Activated naive CD4-positive, alpha-beta T cell treated with anti-CD3 and anti-CD28 coated beads, Interleukin-2, amount 10 ng/mL, durations not matched to agents 7 days and 5 days (primary cell): ENCODE measurements at places on chromosomes 2 and 18.
A peak's percentile ranks its signal among the peaks of the same experiment; 100 is the strongest.

DNA sequence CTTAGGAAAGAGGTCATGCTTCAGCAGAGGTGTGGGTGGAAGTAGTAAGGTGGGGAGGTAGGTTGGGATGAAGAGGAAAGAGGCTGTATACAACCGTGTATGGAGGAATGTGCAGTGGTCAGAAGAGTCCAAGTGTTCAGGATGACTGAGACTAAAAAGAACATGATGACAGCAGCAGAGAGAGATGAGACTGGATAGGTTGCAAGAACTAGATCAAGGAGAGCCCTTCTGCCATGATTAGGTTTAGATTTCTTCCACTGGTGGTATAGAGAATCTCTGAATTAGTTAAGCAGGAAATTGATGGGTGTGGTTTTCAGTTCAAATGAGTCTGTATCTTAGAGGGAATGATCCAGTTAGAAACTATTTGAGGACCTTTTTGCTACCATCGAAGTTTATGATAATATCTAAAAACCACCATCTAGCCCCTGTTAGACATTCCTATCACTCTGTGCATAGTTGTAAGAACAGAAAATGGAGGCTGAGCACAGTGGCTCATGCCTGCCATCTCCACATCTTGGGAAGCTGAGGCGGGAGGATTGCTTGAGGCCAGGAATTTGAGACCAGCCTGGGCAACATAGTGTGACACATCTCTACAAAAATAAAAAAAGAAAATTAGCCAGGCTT, 221.0 kb downstream of the LTBP1 start:
- DNase-seq = no peak

DNA sequence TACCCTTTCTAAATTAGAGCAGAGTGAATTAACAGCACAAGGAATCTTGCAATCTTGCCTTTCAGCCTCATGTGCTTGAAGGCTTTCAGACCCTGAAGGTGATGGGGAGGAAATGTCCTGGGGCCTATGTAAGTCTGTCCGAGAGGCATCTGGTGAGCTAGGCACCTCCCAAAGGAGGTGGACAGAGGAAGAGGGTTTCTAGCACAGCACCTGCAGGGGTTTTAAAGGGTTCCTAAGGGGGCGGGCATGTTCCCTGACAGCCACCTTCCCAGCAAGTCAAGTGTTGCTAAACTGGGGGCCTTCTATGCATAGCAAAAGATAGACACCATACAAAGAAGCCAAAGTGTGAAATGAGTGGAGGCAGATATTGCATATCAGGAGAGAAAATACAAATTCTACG, 88.5 kb downstream of the CDH2 start:
- DNase-seq = no peak

GRCh38 chr18:77057006-77057395, 75.6 kb downstream of the MBP start:
- no peak for DNase-seq

DNA sequence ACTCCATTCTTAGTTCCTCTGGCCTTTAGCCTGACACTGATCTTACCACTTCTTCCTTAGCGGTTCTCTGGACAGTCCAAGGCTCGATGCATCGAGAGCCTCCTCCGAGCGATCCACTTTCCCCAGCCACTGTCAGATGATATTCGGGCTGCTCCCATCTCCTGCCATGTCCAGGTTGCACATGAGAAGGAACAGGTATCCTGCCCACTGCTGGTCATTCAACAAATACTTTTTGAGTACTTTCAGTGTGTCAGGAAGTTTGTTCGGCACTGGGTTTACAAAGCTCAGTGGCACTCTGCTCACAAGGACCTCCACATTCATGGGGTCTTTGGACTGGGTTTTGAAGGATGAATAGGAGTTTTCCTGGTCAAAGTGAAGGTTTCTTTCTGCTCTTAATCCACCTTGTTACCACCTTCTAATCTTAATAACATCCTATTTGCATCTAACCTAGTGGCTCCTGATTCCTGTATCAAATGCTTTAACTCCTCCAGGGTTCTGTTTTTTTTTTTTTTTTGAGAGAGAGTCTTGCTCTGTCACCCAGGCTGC, 25.8 kb downstream of the GCKR start:
- DNase-seq = no peak

DNA sequence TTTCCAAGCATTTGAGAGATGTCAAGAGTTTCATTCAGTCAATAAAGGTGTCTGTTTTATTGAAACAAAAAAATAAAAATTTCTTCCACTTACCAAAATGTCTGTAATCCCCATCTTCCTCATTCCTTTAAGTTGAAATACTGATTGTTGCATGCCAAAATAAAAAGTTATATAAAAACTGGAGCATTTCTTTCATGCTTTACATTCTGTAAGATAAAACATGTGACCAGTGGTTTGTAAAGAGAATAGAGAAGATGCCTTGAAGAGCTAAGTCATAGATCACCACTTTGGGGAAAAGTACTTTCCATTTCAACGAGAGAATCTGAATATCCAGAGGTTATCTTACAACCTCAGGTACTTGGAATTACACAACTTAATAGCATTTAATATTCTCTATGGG, 35.9 kb upstream of the MYO1B start:
- DNase-seq = no peak

DNA sequence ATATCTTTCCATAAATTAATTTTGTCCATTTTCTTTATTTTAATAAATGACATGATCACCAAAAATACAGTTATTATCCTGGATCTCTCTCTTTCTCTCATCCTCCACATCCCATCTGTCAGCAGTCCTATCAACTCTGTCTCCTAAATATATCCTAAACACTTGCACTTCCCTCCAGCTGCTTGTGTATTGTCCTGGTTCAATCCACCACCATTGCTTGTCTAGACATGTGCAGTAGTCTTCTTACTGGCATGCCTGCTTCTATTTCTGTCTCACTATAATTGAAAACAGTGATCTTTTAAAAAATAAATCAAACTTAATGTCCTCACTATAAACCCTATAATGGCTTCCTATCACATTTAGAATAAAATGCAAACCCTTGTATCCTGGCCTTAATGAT, 2168.6 kb upstream of the PIK3C3 start:
- DNase-seq = no peak

GRCh38 chr2:17649026-17649425, 104.6 kb downstream of the SMC6 start:
- DNase-seq = no peak

DNA sequence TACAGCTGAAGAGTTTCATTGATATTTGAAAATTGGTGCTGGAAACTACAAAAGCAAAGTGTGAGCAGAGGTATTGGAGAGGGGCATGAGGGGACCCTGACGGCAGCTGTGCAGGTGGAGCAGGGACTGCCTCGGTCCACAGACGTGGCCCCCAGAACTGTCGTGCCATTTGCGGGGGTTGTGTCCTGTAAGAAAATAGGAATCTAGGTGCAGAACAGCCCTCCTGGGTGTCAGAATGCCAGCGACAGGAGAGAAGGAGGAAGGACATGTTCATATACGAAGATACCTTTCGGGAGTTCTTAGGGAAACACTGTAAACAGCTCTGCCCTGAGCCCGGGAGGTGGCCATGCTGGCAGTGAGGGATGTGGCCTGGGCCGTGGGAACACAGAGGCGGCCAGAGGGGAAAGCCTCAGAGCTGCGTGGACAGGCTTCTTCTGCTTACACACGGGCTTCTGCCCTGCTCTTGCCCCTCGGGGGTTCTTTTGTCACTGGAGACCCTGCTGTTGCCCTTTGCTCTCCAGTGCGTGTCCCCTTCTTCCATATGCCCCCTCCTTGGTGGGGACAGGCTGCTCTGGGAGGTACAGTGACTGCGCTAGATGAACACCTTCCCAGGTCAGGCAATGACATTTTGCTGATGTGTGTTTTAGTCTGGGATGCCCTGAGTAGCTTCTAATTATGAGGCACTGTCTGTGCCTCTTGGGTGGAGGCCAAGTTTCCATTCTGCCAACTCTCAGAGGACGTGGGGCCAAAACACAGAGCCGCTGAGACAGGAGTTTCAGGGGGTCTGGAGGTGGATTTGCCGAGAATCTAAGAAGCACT, 81.9 kb upstream of the TXNDC2 start:
- no peak for DNase-seq

DNA sequence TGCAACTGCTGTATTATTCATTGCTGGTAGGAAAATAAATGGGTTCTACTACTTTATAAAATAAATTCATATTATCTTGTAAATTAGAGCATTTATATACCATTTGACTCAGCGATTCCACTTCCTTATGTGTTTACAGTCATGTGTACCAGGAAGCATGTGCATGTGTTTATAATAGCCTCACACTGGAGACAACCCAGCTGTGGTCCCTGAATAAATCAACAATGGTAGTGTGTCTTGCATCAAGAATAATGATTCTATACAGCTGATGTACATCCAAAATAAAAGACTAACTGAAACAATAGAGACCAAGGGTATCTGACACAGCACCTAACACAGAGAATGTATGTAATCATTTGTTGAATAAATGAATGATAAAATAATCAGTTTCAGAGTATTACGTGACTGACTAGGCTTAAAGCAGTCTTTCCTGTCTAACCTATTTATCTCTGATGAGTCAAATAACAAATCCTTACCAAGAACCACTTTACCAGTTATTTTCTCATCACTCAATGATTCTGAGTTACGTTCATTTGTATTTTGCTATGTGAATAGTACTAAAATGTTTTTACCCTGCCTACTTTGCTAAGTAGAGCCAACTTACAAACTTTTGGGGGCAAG, 216.8 kb downstream of the UBE2E3 start:
- no peak for DNase-seq

GRCh38 chr18:58753976-58754375, 82.7 kb downstream of the MALT1 start:
- no peak for DNase-seq

DNA sequence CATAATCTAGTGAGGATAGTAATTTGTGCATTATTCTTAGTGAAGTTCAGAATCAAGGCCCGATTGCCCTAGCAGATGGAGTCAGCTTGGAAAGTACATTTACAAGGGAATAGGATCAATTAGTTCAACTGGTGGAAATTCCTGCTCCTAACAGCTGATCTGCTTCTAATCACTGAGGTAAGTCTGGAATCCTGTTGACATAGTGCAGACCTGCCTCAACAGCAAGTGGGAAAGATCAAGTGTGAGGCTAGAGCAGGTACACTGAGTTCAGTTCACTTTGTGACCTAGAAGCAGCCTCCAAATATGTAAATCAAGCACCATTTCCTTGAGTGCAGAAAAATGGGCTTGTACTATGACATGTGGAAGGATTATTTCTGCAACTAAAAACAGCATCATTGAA, 111.2 kb upstream of the NOSTRIN start:
- no peak for DNase-seq

- no peak for DNase-seq
These were observed 143.6 kb downstream of the WDPCP start for GRCh38 chr2:63444565-63445288.

DNA sequence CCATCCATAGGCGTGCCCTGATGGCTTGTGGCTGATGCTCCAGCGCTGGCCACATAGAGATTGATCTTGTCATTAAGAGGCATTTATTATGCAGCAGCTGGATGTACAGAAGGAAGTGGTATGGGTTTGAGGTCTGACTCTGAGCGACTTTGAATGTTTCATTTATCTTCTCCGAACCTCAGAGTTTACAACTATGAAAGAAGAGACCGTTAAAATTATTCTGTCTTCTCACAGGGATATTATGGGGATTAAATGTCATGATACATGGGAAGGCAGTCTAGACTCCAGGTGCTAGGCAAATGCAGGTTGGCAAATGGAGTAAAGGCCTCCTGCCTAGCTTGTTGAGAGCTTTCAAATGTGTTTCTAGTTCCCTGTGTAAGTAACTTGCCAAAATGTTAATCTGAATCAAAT, 30.3 kb downstream of the MOGAT1 start:
- DNase-seq = peak; percentile 42

- DNase-seq = no peak
These were observed 78.9 kb downstream of the CERS6 start for GRCh38 chr2:168534926-168535325.

- no peak for DNase-seq
These were observed 291.4 kb upstream of the LRRTM4 start for GRCh38 chr2:77813599-77813998.

DNA sequence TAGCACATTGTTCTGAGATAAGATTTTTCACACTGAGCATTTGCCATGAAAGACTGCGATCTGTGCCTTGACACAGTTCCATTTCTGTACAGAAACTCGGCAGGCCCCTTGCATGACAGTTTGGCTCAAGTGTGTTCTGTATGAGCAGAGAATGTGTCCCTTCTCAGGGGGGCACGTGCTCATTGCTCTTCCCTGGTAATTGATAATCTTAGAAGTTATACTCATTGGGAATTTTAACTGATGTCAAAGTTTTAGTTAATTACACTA, 171.3 kb downstream of the PTGR3 start:
- DNase-seq = no peak

DNA sequence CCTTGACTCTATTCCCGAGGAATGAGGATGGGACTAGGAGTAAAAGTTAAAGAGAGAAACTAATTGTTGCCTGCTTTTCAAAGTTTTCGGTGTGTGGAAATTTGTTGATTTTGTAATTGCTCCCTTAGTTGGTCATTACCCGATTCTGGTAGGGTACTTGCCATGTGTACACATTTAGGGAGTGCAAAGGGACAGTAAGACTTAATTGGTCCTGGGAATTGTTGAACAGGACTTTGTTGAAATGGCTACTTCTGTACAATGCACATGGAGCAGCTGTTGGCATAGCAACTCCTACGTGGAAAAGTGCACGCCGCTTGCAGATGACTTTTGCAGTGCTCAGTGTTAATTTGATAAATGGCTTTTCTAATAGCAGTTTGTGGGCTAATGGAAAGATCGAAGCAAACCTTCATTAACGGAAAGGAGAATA, 22.9 kb downstream of the EPAS1 start:
- no peak for DNase-seq

GRCh38 chr2:113104054-113104611, 23.3 kb upstream of the IL1RN start:
- DNase-seq = no peak

DNA sequence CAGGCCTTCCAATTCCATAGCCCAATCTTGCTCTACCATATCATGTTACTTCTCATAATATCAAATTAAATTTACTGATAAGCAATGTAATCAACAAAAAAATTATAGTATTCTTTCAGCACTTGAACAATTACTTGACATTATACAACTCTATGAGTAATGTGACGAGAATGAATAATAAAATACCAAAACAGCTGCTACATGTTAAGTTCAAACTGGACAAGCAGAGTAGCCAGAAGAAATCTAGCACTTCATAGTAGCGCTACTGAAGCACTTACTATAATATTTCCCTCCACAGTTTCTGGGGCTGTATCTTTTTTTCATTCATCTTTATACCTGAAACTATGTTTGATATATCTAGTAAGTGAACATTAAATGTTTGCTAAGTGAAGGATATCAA, 14.9 kb downstream of the PPP3R1 start:
- DNase-seq = no peak

- no peak for DNase-seq
These were observed 220.0 kb upstream of the TANK start for GRCh38 chr2:160940271-160940670.

- DNase-seq = no peak
These were observed 15.0 kb upstream of the GPR17 start for GRCh38 chr2:127630864-127631540.

DNA sequence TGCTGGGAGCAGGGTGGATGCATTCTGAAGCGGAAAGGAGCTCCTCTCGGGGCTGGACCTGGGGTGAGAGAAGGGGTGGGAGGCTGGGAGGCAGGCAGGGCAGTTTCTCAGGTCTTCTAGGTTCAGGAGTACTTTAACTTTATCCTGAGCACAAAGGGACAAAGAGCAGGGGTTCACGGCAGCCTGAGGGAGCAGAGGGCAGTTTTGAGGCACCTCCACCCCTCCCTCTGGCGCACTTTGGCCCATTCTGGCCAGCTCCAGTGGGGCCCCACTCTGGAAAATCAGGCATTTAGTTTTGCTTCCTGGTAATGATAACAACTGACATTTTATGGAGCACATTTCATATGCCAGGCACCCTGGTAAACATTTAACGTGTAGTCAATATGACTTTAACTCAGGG, 14.3 kb downstream of the B3GNT7 start:
- peak; percentile 11 for DNase-seq
